ENCODE measurements at places on chromosomes 2 and 18.

- no peak for DNase-seq
Observed at GRCh38 chr2:186918495-186918894, 69.5 kb upstream of the ZSWIM2 start.

DNA sequence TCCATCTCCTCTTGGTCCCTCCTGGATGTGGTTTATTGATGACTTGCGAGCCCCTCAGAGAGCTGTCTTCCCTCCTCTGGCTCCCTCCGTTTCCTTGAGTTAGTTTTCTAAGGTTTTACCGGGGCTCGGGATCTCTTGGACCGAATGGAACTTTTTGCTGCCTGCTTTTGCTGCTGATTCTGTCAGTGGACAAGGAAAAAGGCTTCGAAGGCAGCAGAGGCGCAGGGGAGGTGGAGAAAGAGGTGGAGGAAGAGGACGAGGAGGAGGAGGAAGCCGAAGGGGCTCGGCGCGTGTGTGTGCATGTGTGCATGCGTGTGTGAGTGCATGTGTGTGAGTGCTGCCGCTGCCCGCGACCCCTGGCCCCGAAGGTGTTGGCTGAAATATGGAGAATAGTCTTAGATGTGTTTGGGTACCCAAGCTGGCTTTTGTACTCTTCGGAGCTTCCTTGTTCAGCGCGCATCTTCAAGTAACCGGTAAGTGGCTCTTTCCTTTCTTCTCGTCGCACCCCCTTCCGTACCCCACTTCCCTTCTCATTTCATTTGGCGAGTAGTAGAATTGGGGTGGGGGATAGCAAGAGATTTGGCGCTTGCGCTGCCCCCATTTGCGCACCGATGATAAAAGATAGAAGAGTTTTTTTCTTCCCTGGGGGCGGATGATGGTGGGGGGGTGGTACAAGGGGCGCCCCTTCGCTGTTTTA lies 557 bp downstream of the DCC start:
- no peak for DNase-seq

DNA sequence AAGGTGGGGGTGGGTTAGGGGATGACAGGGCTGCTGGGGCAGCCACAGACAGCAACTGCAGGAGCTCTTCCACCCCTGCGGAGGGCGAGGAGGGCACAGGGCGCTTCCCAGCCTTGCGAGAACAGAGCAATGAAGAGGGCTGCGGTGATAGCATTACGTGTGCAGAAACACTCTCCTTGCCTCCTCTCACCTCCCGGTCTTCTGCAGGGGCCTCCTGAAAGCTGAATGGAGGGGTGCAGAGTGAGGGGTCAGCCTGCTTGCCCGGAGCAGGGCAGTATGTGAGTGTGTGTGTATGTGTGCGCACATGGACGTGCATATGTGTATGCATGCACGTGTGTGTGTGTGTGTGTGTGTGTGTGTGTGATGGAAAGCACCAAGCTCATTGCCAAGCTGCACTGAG lies 29.5 kb upstream of the IL1R2 start:
- no peak for DNase-seq

- DNase-seq = no peak
Observed at GRCh38 chr2:153601812-153602211, 123.2 kb upstream of the RPRM start.

DNA sequence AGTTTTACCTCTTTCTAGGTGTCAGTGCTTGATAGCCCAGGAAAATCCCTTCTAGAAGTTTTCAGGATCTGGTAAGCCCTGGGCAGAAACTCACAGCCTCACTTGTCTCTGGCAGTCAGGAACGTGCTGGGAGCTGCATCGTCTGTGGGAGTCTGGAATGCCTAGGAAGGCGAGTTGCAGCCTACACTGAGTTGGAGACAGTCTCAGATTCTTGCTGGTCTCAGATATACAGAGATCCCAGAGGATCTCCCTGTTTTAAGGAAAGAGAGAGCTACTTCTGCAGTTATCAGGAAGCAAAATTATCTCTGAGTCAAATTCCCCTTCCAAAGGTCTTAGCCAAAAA lies 104.4 kb upstream of the CDC42EP3 start:
- DNase-seq = no peak

DNA sequence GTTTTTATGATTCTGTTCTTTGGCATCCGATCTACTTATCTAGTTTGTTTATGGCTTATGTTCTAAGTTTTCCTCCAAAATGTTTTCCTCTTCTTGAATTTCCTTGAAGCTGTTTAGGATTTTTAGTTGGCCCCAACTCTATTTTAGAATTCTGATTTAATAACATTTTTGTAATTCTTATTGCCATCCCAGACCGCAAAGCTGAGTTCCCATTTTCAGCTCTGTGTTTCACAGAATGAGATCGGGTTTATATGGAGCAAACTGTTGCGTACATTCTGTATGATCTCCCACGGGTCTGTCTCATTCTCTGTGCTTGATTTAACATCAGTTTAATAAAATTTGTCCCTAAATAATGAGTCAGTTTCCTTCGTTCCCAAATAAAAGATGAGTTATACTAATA lies 59.3 kb downstream of the DPP4 start:
- no peak for DNase-seq

GRCh38 chr2:11213090-11213638 lies 57.9 kb downstream of the SLC66A3 start:
- no peak for DNase-seq

- no peak for DNase-seq
Observed at GRCh38 chr2:11553661-11554398, 20.0 kb downstream of the GREB1 start.

GRCh38 chr2:202436626-202437025 lies 60.5 kb downstream of the BMPR2 start:
- DNase-seq = no peak

DNA sequence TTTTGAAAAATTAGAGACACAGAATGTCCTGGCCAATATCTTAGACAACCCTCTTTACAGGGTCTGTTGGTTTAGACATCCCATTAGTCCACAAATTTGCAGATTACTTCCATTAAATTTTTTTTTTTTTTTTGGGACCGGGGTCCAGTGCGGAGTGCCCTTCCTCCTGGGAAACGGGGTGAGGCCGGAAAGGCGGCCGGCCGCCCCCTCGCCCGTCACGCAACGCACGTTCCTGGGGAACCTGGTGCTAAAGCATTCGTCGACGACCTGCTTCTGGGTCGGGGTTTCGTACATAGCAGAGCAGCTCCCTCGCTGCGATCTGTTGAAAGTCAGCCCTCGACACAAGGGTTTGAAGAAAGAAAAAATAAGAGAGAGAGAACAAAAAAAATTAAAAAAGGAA lies 21.5 kb upstream of the RBFA start:
- no peak for DNase-seq

- no peak for DNase-seq
Observed at GRCh38 chr2:162490052-162490717, 146.3 kb downstream of the GCA start.
